Stimulated activated CD4-positive, alpha-beta T cell treated with anti-CD3 and anti-CD28 coated beads, Interleukin-12 subunit alpha, Interleukin-12 subunit beta, amount 100 ng/mL, for 48 hours (primary cell): ENCODE measurements at places on chromosomes 2 and 18.

- DNase-seq, result no peak
Observed at GRCh38 chr2:67054728-67055127, 342.4 kb upstream of the ETAA1 start.

DNA sequence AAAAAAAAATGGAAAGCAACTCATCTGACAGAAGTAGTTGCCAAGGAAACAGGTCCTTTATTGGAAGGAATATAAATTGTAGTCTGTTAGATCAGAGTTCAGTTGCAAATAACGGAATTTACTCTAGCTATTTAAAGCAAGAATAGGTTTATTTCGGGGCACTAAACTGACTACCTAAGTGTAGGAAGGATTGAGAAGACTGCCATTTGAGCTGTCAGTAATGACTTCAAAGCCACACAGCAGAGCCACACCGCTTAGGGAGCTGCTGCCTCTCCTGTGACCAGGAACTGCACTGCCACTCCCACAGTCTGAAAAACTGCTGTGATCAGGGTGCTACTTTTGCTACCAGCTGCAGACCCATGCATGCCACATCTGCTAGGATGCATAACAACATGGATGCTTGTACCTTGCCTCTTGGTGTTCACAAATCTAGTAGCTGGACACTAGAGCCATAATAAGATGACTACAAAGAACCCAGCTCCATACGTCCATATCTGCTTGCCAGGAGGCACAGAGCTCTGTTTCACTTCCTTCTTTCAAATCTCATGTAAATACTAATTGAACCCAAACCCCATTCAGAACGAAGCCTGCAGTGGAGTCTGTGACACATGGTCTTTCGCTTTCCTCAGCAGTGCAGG is 2.2 kb downstream of the DSG2 start:
- no peak for DNase-seq

DNA sequence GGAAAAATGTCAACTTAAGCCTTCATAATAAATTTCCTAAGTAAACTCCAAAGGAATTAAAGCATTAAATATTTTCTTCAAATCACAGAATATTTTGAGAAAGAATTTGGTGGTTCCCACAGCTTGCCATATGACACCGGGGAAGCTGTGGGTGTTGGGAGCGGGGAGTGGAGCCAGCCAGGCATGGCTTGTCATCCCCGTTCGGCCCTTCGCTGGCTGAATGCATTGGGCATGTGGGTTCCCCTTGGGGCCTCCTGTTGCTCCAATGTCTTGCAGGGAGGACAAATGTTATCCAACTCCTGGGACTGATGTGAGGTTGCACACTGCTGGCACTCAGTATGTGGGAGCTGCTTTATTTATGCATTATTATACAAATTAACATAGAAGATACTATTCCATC is 18.6 kb downstream of the NGEF start:
- no peak for DNase-seq

GRCh38 chr2:70132244-70133126 is 45.2 kb downstream of the PCBP1 start:
- DNase-seq, result no peak

DNA sequence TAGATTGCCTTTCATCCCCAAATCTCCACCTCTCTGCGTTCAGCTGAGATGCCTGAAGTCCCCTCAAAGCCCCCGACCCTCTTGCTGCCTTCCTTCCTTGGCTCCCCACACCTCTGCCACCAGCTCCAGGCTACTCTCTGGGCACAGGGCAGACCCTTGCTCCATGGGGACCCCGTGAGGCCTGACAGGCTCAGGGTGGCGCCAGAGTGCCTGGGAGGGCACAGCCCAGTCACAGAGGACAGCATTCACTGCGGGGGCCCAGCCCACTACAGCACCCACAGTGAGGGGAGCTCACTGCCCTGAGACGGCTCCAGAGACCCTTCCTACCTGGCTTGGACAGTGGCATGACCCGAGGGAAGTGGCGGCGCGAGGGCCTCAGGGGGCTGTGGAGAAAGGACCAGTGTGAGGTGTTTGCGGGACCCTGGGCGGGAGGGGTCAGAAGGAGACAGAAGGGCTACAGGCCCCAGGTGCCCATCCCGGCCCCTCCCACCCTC is 51.0 kb downstream of the AQP12A start:
- no peak for DNase-seq

DNA sequence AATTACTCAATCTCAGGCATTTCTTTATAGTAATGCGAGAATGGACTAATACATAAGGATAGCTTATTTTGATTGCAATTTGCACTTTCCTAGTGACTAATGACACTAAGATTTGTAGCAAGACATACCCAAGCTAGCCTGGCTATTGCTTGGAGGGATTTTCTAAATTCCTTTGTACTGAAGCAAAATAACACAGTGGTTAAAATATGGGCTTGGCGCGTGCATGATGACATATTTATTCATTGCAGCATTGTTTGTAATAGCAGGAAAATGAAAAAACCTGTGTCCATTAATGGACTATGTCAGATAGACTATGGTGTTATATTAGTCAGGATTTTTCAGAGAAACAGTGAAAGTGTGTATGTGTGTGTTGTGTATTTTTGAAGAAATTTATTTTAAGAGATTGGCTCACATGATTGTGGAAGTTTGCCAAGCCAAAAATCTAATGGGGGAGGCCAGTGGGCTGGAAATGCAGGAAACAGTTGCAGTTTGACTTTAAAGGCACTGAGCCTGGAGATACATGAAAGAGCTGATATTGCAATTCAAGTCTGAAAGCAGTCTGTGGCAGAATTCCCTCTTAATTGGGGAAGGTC is 16.7 kb upstream of the LAPTM4A start:
- no peak for DNase-seq

DNA sequence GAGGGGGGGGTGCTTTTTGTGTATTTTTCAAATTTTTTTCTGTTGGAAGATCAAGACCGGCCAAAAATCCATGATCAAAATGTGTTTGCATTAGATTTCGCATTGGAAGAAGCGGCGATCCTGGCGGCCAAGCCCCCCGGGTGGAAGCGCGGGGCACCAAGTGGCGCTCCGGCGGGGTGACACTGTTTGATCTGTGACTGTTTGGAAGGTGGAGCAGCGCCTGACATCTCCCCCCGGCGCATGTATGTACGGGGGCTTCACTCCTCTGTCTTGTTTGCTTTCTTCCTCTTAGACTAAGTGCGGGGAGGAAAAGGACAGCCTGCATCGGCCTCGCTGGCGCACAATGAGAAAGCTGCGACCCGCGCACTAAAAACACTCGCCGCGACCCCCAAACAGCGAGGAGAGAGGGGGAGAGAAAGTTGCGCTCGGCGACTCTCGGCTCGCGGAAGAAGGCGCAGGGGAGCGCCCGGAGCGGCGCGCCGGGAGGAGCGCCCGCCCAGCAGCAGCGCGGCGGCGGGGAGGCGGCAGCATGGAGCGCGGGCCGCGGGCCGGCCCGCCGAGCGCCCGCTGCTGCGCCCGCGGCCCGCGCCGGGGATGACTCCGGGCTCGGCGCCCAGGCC is 515 bp downstream of the TSHZ1 start:
- no peak for DNase-seq

- DNase-seq, result no peak
Observed at GRCh38 chr2:12320027-12320734, 396.6 kb upstream of the TRIB2 start.

- DNase-seq, result no peak
Observed at GRCh38 chr2:46568212-46569009, 89.0 kb downstream of the TMEM247 start.

- DNase-seq, result no peak
Observed at GRCh38 chr2:238963161-238963970, 115.5 kb downstream of the TWIST2 start.

- DNase-seq, result no peak
Observed at GRCh38 chr2:208490492-208490891, 83.9 kb downstream of the PTH2R start.

DNA sequence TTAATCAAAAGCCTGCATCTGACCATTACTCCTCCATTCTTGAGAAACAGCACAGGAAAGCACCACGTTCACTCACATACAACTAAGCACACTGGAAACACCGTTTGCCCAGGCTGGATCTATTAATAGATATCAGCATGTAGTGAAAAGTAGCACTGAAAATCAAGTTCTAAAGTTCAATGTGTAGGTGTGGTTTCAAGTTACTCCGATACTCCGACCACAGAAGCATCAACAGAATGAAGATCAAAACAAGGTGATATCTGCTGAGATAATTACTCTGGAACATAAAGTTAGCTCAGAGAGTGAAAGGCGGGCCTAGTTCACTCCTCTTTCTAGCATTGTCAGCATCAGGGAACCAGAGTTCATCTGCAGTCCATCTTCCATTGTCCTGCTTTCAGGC is 1367.4 kb upstream of the ACVR2A start:
- no peak for DNase-seq

DNA sequence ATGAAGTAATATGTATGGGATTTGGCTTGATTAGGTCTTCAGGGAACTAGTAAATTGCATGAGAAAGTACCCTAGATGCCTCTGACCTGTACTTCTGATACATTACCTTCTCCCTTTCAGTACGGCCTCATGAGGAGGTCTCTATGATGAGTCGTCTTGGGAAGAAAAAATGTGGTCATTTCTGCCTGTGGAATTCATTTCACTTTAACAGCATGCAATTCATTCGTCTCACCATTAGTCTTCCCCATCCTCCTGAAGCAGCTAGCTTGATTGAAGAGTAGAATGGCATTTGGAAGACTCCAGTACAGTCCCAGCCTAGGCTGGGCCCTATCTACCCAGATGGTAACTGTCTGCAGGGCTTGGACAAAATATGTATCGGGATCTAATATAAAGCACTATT is 52.2 kb downstream of the TMX3 start:
- DNase-seq, result no peak

GRCh38 chr2:98442488-98442887 is 2.2 kb upstream of the INPP4A start:
- DNase-seq, result no peak

DNA sequence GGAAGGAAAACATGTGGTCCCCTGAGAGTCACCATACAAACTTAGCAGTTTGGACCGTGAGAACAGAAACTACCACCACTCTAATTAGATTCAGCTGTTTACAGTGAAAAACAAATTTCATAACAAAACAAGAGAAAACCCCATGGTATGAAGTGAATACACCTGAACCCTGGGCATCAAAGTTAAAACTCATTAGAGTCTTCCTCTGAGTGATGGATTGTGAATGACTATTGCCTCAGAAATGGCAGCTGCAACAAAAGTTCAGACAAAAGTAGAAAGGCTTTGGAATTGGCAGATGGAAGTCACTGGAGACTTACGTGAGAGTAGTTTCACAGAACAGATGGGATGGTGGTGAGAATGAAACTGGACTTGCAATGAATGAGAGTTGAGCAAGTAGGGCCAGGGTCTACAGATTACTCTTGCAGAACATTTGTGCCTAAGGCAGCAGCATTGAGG is 98.0 kb downstream of the AAK1 start:
- DNase-seq, result no peak

DNA sequence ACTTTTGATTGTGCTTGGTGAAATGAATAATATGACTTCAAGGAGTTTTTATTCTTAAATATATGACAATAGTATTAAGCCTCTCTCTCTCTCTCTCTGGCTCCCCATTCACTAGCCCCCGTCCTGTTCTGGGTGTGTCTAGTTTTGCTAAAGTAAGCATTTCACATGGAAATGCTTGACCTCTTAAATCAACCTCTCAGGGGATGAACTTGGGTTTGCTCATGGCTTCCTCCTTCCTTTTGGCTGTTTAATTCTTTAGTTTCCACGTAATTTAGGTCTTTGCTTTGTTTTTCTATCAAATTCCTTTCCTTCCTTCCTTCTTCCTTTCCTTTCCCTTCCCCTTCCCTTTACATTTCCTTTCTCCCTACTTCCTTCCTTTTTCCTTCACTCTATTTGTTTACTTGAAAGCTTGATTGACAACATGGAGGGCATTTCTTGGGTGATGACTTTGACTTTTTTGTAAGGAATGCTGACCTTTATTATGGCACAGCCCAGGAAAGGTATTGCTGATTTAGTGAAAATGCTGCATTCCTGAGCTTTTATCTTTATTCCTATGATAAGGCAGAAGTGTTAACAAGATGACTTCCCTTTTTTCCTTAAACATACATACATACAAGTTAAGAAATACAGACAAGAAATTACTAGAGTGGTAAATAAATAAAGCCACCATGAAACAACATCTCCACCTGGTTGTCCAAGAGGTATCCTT is 3.6 kb downstream of the DPP4 start:
- no peak for DNase-seq

GRCh38 chr18:74163019-74163660 is 14.8 kb downstream of the TIMM21 start:
- no peak for DNase-seq

DNA sequence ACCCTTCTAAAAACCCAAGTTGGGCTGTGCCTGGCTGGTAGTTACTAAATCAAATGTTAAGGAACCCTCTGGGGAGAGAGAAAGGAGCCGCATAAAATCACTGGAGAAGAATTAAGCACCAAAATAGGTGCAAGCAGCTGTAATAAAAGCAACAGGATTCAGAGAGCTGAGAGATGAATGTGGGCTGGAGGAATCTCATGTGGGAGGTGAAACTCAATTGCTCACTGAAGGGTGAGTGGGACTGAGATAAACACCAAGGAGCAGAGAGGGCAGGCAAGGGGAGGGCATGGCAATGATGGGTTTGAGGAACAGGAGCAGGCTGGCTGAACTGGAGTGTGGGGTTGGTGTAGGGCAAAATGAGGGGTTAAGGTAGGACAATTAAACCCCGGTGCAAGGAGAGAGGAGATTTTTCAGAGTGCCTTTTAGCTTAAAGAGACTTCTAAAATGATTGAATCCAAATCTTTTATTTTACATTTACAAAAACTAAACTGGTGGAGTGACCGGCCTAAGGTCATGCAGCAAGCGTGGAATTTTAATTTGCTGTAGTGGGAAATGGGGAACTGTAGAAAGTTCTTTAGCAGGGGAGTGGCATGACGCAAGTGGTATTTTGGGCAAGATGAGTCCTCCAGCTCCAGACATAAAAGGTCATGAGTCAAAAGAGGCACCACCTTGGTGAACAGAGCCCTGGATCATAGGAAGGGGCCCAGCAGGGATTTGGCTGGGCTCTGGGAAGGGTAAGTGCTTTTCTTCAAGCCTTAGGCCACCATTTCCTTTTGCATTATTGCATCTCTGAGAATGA is 10.5 kb downstream of the PLB1 start:
- DNase-seq, result no peak

- DNase-seq, result no peak
Observed at GRCh38 chr2:100073110-100073509, 69.3 kb downstream of the AFF3 start.

DNA sequence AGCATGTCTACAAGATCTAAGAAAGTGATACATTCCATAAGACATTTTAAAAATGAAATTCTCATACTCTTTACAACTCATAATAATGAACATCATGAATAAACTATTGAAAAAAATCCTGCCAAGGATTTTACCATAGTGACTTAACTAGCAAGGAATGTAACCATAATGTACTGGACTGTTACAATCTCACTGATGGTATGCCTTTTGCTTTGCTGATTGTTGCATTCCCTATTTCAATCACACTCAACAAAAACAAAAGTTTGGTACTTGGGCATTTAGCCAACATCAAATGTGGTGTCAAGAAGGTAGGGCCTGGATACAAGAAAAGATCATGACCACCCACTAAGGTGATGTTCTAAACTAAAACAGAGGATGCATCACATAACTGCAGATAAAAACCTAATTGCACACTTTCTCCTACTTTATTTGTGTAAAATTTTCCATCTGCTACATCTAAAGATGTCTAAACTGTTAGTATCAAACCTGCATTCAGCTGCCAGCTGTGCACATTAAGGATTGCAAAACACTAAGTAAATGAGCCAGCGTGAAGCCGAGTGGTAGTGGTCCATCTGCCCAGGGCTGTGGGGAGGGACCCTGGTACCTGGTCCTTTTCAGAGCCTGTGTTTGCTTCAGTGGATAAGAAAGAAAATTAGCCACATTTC is 564.4 kb downstream of the ZEB2 start:
- no peak for DNase-seq
